ENCODE measurements at places on chromosomes 4 and X.
A peak's percentile ranks its signal among the peaks of the same experiment; 100 is the strongest.

- DNase-seq: peak; percentile 37
These were observed 160.6 kb upstream of the GATB start for GRCh38 chr4:151921386-151921785.

DNA sequence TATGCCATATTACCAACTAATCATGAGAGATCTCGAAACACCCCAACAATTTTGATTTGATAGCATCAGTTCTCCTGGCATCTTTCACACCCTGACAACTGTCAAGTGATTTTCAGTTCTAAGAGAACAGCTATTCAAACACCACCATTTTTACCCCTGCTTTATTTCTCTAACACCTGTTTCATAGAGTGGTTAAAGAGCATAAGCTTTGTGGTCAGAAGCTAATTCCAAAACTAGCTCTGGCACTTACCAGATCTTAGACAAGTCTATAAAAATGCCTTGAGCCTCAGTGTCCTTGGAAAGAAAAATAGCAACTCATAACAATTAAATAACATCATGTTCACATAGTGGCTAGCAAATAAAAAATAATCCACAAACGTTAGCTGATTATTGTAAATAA, 17.9 kb downstream of the PPA2 start:
- DNase-seq: no peak

GRCh38 chr4:91454111-91454510, 849.7 kb upstream of the GRID2 start:
- no peak for DNase-seq

DNA sequence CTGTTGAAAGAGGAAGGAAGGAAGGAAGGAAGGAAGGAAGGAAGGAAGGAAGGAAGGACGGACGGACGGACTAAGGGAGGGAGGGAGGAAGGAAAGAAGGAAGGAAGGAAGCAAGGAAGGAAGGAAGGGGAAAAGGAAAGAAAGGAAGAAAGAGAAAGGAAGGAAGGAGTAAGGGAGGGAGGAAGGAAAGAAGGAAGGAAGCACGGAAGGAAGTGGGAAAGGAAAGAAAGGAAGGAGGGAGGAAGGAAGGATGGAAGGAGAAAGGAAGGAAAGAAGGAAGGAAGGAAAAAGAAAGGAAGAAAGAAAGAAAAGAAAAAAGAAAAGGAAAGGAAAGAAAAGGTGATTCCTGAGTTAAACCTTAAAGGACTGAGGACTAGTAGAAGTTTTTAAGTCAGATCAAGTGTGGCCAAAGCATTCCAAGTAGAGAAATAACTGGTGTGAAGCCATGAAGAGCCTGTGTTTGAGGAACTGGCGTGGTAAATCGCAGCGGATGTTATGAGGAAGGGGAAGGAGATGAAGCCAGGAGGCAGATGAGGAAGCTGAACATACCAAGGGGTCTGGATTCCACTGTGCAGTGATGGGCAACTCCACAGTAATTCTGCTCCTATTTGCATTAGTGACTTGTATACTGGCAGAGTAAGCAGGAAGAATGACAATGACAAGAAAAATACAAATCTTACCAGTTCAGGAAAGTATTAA, 163.5 kb downstream of the MGST2 start:
- no peak for DNase-seq

GRCh38 chr4:48340276-48340964, 909 bp upstream of the SLAIN2 start:
- peak; percentile 59 for DNase-seq

GRCh38 chrX:45592101-45592500, 391.4 kb upstream of the DIPK2B start:
- DNase-seq: no peak

DNA sequence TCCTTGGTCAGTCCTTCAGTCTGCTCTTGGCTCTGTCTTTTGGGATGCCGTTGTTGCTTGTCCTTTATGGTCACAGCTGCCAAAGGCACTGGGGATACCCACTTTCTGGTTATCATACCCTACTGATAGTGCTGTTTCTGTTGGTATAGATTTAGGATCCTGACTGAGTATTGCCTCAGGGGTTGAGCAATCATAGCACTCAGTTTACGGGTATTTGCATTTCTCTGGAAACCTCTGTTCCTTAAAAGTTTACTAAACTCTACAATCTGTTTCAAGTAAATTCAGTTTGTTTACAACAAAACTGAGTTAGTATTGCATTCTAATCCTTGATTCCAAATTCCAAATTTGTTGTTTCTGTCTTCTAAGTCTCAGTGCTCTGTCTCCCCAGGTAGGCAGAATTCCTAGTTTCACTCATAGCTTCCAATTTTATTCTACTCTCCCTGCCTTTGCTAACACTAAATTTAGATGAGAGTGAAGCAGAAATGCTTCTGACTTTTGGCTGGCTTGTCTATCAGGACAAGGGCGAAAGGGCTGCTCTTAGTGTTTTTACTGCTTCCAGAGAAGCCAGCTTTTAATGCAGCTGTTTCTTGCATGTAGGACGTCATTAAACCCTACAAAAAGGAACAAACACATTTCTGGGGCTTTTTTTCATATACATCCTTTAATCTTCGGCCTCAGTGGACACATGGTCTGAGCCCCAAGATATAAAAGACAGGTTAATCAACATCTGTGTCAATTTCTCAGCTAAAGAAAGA, 17.2 kb upstream of the TET2 start:
- DNase-seq: no peak

DNA sequence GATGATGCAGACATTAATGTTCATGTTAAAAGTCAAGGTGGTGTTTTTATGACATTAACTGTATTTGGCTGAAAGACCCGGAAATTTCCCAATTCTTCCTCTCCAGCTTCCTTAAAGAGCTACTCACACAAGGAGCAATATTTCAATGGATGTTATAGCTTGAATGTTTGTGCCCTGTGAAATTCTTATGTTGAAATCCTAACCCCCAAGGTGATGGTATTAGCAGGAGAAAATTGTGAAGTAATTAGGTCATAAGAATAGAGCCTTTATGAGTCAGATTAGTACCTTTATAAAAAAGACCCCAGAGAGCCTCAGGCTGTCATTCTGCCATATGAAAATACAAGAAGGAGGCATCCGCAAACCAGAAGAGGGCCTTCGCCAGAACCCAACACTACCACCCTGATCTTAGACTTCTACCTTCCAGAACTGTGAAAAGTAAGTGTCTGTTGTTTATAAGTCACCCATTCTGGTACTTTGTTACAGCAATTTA, 3.6 kb downstream of the TLR1 start:
- no peak for DNase-seq

GRCh38 chr4:14309431-14309830, 681.9 kb upstream of the BOD1L1 start:
- no peak for DNase-seq

DNA sequence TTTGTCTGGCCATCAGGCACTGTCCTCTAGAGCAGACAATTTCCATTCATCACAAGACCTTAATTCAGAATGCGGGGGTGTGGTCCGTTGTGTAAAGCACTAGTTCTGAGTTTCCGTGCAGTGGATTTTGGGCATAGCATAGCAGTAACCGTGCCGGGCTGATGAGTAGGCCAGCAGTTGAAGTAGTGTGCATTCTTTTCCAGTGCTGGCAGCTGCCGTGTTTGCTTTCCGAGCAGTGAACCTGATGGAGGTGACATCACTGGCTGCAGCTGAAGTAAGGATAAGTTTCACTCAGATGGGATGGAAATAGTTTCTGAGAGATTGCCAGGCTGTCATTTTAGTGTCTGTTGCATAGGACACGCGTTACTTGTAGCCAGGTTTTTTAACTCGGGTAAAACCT, 107.0 kb upstream of the STIM2 start:
- peak; percentile 36 for DNase-seq

DNA sequence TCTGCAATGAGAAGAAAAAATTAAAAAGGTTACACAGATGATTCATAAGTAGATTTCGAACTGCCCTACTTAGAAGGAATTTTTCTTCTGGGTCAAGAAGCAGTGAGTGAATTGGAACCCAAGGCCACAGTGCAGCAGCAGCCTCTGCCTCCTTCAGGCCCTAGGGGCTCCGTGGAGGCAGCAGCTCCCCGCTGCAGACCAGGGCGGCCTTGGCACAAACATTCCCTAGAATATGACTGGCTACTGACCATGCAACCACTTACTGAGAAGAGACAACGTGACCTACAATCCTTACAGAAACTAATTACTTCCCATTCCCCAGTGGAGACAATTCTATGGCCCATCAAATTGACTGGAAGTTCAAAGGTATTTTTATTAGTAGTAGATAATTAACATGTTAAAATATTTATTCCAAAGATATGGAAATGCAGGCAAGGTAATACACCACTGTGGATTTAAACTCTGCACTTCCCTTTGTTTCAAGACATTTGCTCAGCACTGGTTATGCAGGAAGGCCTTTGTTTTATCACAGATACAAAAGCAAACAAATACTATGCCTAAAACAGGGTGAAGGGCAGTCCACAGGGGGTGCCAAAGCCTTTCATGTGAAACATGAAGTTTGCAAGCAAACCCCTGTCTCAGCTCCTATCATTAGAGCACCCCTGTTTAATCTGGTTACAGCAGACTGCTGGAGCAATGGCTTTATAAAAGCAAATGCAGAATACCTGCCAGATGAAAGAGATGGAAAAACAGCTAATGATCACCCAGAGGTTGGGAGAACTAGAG, 59.2 kb downstream of the PCDH19 start:
- DNase-seq: no peak

DNA sequence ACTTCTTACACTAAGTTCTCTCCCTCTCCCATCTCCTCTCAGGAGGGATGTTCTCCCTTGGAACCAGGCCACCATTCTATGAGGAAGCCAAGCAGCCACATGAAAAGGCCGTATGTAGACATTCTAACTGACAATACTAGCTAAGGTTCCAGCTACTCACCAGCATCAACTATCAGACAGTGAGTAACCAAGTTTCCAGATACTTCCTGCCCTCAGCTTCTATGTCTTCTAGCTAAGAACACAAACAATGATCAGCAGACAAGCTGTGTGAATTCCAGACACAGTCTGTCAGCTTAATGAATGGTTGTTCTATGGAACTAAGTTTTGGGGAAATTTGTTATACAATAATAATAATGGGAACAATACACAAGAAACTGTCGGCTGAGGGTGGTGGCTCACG, 50.8 kb downstream of the SMIM14 start:
- DNase-seq: peak; percentile 87

DNA sequence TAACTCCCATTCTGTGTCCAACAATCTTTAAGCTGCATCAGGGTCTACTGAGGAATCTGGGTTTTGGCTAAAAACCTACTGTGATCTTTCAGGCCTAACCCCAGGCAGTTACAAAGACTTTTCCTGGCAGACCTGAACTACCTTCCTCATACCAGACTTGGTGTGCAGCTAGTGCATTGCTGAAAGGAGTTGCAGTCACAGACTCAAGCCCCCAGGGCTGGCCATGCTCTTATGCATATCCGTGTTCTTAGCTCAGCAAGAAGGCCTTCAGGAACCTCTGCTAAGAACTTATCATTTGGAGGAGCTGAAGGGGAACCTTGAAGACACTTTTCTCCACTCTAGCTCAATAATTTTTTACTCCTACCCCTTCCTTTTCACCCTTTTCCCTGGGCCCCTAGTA, 147.5 kb downstream of the INPP4B start:
- no peak for DNase-seq

- no peak for DNase-seq
These were observed 143.6 kb downstream of the GRID2 start for GRCh38 chr4:92447255-92447905.

DNA sequence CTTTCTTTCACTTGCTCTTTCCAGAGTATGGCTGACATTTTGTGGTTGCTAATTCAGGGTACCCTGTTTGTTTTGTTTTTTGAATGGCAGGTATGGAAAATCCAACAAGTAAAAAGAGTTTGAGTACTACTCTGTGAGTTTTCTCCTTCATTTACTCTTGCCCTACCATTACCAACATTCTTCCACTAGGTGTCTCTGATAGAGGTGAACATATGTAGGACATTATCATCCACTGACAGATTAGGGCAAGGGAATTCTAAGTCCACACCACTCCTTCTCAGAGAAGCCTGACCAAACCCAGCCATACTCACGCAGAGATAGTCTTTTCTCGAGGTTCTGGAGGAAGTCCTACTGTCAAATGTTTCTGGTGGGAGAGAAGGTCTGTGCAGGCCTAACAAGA, 36.7 kb upstream of the HDAC8 start:
- no peak for DNase-seq

DNA sequence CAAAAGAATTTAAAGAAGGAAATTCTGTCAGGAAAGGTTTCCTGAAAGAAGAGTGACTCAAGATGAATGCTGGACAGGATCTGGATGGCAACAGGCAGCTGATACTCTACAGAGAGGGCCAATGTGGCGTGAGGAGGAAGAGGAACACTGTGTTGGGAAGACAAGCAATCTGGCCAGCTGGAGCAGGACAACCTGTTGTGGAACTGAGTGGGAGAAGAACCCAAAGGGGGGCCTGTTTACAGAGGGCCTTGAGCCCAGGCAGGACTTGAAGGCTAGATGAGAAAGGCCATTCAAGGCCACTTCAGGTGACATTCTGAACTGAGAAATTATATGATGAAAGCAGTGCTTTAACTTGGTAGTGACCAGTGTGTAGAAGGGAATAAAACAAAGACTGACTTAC, 8.5 kb downstream of the OTUD4 start:
- DNase-seq: no peak

DNA sequence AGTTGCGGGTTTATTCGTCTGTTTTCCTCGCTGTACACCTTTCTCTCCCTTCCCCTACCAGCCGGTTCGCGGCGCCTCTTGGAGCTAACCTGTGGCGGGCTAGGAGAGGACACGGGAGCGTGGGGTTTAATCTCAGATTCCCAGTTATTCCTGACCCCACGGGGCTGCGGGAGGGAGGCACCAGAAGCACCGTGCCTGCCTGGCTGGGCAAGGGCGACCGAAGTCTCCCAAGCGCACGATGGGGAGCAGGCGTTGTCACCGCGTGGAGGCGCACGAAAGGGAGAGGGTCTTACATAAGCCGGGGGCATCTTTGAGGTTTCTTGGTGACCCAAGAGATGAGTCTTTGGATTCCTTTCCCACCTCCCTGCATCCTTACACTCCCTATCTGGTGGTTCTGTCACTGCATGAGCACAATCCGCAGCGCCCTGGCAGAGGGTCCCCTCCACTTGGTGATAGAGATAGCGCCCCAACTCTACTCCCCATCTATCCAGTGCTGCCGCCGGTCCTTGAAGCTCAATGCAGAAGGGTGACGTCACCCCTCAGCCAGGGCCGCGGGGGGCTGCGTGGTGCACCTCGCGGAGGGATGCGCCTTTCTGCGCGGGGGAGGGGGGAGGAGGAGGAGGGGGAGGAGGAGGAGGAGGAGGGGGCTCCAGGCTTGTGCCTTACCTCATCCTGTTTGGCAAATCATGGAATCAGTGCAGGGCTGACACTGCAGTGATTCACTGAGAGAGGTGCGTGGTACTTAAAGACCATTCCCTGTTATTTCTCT, 793 bp downstream of the TSPAN7 start:
- no peak for DNase-seq

DNA sequence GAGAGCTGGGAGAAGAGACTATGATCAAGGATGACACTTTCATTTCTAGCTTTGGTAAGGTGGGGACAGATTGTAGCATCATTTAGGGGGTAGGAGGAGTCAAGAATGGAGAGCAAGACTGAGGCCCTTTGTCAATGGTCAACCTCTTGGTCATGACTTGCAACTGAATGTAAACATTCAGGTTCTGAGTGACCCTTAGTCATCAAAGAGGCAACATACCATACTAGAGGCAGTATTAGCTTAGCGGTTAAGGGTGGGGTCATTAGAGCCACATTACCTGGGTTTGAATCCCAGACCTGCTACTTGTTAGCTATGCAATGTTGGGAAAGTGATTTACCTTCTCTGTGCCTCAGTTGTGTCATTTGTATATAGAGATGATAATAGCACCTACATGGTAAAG, 76.5 kb downstream of the MED28 start:
- DNase-seq: no peak

All from brain microvascular endothelial cell (primary cell).